ENCODE measurements at places on chromosomes 12 and 14.

- DNase-seq, result no peak
These were observed 172.6 kb downstream of the SUDS3 start for GRCh38 chr12:118548887-118549509.

DNA sequence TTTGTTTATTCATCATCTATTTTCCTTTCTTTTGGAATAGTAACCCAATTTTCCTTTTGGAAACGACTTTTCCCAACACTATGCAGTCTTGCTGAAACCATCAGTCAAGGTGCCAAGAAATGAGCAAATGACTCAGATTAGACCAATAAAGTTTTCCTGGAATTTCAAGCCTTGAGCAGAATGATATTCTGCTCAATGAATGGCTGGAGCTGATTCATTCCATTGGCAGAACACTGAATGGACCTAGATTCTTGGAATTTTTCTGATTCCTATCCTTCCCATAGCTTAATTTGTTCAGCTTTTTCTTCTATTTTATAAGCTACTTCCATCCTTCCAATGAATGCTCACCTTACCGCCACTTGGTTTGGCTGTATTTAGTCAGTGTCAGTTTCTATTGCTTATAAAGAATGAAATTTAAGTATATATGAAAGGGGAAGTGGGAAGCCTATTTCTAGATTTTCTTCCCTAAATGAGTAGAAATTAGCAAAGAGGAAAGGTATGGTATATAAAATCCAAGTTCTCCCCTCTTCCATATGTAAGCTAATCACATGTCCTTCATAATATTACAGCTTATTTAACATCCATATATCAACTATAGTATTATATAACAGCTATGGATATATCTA, 89.0 kb downstream of the C14orf39 start:
- no peak for DNase-seq

- no peak for DNase-seq
These were observed 21.4 kb upstream of the HECTD1 start for GRCh38 chr14:31229009-31229408.

DNA sequence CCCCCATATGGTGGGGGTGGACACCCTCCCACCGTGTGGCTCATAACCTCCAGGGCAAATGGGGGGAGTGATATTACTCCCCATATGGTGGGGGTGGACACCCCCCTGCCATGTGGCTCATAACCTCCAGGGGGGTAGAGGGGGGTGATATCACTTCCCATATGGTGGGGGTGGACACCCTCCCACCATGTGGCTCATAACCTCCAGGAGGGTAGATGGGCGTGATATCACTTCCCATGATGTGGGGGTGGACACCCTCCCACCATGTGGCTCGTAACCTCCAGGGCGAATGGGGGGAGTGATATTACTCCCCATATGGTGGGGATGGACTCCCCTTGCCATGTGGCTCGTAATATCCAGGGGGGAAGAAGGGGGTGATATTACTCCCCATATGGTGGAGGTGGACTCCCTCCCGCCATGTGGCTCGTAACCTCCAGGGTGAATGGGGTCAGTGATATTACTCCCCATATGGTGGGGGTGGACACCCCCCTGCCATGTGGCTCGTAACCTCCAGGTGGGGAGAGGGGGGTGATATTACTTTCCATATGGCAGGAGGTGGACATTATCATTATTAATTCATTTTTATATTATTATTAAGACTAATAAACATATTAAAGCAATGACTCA, 51.2 kb upstream of the OXA1L start:
- DNase-seq, result no peak

DNA sequence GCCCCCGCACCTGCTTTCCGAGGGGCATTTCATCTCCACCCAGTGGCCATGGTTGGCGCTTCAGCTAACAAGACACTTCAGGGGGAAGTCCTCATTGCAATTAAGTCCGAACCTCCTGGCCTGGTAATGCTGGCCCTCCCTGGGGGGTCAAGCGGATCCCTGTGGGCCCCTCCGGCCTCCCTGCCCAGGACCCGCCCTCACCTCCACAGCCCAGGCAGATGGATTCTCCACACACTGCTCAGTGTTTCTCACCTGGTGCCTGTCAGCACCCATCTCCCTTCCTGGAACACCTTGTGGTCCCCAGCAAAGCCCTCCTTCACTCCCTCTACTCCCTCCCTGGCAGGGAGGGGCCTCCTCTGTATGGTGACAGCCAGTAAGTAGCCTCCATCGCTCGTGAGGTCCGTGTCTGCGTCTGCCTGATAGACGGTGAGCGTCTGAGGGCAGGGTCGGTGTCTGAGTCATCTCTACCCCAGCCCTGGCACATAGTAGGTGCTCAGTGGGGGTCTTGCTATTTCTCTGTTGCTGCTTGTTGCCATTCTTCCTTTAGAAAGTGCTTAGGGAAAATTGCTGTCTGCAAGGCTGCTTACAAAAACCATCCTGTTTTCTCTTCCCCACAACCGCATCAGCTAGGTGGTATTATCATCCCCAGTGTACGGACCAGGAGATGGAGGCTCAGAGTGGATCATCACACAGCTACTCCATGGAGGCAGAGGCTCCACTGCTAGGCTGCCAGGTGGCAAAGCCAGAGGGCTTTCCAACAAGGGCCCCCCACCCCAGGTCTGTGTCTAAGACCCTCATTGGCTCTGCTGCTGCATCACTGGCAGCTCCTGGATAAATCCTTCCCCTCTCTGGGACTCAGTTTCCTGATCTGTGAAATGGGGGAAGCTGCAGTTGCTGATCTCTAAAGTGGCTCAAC, 39.7 kb upstream of the EML1 start:
- DNase-seq, result no peak

GRCh38 chr12:101759396-101760047, 20.3 kb upstream of the SYCP3 start:
- no peak for DNase-seq

DNA sequence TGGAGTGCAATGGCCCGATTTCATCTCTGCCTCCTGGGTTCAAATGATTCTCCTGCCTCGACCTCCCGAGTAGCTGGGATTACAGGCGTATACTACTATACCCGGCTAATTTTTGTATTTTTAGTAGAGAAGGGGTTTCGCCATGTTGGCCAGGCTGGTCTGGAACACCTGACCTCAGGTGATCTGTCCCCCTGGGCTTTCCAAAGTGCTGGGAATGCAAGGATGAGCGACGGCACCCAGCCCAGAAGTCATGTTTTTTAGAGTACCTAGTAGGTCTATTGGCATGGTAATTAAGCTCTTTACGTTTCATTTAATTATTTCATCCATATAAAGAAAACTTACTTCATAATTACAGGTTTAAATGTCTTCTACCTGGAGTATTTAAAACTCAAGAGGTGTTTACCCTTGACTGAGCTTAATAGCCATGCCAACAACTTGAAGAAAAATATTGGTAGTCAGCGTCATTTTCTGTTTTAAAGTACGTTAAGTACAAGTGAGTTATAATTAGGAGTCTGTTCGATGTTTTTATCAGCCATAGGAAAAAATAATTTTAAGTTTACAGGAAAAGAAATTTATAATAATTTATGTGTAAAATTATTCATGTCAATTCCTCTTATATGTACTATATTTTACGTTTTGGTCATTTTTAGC, 4.0 kb downstream of the TMPO start:
- no peak for DNase-seq

GRCh38 chr14:60102389-60102788, 10.7 kb downstream of the PCNX4 start:
- no peak for DNase-seq

Measured in T-helper 1 cell (primary cell).